Stimulated activated CD8-positive, alpha-beta memory T cell treated with anti-CD3 and anti-CD28 coated beads, Interleukin-4, amount 100 ng/mL, for 1 hour (primary cell): ENCODE measurements at places on chromosomes 3 and 15.

DNA sequence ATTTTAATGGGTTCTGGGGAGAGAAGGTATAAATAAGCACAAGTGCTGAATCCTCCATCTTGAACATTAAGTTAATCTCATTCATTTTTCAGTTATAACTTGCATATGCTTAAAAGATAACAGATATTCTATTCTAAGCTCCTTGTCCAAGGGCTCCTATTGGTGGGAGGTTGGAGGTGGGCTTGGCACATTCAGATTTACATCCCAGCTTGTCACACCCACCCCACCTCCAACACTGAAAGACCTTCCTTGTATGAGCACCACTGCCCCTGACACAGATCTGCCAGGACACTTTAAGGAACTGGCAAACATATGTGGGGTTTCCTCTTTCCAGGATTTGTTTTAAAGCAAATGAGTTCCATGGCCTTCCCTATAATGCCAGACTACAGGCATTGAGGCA is 30.6 kb downstream of the HOMER2 start:
- DNase-seq: no peak

GRCh38 chr15:101295607-101296161 is 636 bp upstream of the SNRPA1 start:
- no peak for DNase-seq

DNA sequence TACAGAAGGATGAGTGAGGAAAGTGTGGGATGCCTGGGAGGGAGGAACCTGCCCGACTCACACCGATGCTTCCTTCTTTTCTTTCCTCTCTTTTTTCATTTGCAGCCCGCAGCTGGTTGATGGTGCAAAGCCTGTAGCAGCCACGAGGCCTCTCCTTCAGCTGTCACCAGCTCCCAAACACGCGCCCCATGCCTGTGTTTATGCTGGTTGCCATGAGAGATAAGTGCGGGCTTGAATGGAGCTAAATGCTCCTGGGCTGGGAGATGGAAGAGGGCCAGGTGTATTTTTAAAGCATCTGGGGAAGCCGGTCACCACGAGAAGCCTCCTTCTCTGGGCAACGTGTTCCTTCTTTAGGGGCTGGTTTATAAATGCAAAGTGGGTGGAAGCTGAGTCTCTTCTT is 9.3 kb downstream of the COLQ start:
- no peak for DNase-seq

GRCh38 chr3:142886940-142887339 is 1.9 kb downstream of the PCOLCE2 start:
- DNase-seq: no peak

DNA sequence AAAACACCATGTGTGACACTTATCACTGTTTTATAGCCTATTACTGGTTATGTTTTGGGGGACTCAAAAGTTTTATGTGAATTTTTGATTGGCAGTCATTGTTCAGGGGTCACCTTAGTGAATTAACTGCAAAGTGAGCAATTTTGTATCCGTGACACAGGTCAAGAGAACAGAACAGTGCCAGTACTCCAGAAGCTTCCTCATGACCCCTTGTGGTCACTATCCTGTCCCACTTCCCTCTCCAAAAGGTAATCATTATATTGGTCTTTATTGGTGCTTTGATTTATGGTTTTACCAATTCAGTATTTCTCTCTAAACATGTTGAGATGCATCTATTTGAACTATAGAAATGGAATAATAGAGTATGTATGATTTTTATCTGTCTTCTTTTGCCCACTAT is 107.1 kb downstream of the STT3B start:
- DNase-seq: no peak

DNA sequence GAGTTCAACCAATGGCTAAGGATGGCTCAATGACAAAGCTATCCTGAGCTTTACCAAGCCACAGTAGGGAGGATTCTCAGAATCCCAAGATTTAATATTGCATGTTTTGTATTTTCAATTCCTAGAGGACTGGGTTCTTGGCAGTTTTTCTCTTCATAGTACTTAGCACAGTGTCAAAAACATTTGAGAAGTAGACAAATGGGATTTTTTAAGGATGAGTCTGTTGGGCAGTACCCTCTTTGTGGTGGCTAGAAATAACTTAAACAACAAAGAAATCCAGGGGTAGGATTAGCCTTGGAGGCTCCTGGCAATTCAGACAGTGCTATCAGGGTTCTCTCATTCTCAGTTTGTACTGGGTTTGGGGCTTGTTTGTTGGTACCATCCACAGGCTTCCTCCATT is 212.8 kb upstream of the RORA start:
- DNase-seq: no peak
